ENCODE measurements at places on chromosomes 3 and 15.

GRCh38 chr3:153624310-153625030, 462.4 kb downstream of the RAP2B start:
- no peak for DNase-seq

- DNase-seq: peak; percentile 87
These were observed 1.4 kb downstream of the FES start for GRCh38 chr15:90885432-90886290.

DNA sequence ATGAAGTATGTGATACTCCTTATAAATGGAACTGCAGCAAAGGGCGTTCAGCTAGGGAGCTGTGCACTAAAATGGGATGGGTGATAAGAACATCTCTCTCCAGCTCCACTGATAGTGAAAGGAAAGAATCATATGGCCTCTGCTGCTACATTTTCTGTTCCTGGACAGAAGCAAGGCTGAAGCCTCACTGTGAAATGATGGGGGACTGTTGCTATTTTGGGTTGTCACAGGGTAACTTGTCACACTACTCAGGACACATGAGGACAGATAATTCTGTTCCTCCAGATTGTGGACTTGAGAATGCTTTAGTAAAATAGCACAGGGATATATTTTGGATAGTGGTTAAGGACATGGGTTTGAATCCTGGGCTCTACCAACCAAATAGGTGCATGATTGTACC, 423.6 kb downstream of the FHIT start:
- no peak for DNase-seq

DNA sequence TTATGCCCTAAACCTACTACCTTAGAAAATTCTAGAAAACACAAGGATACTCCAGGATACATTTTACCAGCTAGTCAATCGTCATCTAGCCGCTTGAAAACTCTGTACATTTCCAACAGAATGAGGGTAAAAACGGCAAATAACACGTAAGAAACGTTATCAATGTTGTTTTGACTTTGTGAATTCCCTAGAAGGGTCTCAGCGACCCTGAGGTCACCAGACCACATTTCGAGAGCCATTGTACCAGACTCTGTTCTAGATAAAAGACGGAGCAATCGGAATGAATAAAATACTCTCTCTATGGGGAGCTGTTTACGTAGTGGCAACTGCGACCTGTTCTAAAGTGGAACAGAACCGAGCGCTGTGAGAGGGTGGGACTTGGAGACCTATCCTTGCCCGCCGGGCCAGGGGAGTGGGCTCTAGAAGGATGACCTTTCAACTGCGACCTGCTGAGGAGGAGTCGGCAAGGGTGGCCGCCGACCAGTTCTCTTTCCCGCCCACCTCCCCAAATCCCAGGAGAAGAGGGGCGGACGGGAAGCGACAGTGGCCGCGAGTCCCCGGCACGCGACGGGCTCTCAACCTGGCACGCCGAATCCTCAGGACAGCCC, 778 bp upstream of the AP4E1 start:
- peak; percentile 78 for DNase-seq

DNA sequence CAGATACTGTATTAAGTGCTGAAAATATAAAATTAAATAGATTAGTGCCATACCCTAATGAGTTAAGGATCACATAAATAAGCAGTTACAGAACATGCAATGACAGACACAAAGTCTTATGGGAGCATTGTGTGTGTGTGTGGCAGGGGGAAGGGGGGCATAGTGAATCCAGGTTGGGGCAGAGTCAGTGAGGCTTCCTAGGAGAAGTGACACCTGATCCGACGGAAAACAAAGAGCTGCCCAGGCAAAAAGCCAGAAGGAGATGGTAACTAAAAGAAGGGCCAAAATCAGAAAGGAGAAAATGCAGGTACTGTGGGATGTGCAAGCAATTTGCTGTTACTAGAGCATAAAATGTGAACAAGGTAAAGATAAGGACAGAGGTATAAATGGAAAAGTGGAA, 80.1 kb upstream of the CHRM5 start:
- no peak for DNase-seq

- DNase-seq: no peak
These were observed 131.1 kb downstream of the XXYLT1 start for GRCh38 chr3:195139876-195140240.

GRCh38 chr3:100047455-100048141, 66.7 kb downstream of the FILIP1L start:
- no peak for DNase-seq

DNA sequence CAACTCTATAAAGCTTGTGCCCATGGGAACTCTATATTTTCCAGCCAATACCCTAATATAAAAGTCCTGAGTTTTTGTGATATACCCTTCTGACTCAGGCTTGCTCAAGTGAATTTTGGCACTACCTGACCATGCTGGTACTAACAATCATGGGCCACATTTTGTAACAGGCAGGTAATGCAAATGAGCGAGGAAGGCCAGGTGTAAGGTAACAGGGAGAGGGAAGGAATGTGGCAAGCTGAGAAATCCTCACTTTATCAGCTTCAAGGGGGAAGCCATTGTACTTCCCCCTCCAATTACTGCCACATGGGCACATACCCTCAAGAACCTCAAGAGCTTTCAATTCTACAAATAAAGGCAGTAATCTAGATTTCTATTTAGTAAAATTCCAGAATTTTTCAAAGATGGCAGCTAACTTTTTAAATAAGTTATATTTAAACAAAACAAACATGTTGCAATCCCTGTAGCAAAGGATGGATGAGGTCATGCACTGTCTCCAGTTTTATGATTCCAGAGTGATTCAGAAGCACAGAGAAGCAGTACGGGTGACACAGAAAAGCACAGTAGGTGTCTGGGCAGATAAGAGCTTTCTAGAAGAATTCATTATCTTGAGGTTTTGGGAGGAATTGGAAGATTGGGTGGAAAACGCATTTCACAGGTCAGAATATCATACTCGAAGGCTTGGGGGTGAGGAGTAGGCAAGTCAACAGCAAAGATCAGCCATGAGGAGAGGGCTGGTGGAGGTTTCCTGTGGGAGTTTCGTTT, 87.6 kb downstream of the FOXP1 start:
- no peak for DNase-seq

GRCh38 chr3:115648559-115648958, 25.2 kb downstream of the GAP43 start:
- DNase-seq: no peak

- no peak for DNase-seq
These were observed 1.4 kb upstream of the CRABP1 start for GRCh38 chr15:78338781-78339180.

DNA sequence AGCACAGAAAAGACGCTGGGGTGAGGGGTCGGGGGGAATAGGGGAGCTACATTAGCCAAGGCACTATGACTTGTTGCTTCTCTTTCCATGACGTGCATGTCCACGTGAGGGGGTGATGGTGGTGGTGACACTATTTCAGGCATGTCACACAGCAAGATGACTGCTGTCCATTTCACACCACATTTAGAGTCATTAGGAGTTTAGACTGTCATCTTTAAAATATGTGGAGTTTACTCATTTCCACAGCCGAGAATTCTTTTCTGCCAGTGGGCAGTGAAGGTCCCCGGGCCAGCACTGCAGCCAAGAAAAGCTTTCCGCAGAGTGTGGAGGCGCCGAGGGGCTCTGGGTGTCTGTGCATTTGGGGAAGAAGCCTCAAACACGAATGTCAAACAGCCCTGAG, 954 bp upstream of the DGKG start:
- no peak for DNase-seq

DNA sequence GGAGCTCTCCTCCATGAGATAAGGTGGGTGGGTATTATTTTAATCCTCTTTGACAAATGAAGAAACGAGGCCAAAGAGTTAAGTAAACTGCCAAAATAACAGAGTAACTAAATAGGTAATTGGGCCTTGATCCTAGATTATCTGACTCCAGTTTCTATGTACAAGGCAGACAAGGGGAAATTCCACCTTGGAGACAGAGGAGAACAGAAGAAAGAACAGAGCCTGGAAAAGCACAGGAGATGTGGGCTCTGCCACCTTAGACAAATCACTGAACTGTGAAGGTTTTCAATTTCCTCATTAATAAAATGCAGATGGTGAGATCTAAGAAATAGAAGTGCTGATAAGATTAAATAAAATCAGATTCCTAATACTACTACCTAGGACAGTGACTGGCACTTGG, 310.2 kb upstream of the TLE3 start:
- no peak for DNase-seq

- DNase-seq: no peak
These were observed 10.6 kb upstream of the ACAN start for GRCh38 chr15:88792342-88793282.

- DNase-seq: no peak
These were observed 539 bp upstream of the TLNRD1 start for GRCh38 chr15:81000144-81000623.

DNA sequence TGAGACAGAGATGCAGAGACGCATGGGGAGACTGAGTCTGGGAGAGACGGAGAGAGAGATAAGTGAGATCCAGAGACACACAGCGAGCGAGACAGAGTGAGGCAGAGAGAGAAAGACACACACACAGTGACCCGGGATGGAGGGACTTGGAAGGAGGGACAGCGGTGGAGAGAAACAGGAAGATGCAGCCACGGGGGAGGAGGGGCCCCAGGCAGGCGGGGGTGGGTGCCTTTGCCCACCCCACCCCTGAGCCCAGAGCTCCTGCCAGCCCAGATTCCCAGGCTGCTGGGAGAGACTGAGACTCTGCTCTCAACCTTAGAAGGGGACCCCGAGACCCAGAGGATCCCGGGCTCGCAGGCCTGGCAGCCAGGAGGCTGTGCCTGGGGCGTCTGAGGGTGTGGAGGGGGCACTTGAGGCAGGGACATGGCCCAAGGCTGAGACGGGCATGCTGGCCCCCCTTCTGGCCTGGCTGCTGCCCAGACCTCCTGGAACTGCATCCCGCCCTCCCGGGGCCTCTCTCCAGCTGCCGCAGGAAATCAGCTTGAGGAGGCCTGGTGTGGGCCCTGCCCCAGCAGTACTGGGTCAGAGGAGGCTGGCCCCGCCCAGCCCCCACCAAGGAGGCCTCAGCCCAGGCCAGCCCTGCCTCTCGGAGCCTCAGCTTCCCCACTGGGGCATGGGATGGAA, 18.1 kb downstream of the H1-8 start:
- peak; percentile 90 for DNase-seq

- no peak for DNase-seq
These were observed 38.9 kb downstream of the SLC25A26 start for GRCh38 chr3:66259566-66260255.

GRCh38 chr15:38068626-38069391, 134.4 kb downstream of the TMCO5A start:
- peak; percentile 65 for DNase-seq

GRCh38 chr3:56339244-56339643, 129.0 kb downstream of the ERC2 start:
- no peak for DNase-seq
